CMK (cell line): ENCODE measurements at places on chromosomes 12 and 14.

DNA sequence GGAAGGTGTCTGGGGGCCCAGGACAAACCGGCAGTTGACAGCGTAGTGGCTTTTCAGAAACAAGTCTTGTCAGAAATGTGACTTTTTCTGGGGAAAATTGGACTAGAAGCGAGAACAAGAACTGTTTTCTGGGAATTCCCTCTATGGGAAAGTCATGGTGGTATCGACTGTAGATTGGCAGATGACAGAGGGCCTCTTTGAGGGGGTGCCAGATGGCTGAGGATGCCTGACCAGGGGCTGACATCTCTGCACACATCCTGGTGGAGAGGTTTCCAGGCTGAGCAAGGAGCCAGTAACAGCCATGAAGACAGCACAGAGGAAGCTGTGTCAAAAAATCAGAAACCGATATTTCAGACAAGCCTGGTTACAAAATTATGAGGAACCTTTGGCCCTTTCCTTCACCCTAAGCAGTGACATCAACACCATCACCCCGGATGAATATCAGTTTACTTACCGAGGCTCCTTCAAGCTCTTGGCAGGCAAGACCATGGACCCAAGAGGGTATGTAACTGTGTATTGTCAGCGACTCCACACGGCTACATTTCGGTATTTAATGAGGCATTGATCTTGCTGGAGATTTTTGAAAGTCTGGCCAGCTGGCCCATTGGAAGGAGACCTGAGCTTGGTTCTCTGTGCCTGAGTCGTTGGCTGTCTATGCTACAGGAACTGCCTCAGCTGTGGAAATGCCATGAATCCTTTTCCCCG, 1525.3 kb upstream of the TMEM132C start:
- no peak for DNase-seq

DNA sequence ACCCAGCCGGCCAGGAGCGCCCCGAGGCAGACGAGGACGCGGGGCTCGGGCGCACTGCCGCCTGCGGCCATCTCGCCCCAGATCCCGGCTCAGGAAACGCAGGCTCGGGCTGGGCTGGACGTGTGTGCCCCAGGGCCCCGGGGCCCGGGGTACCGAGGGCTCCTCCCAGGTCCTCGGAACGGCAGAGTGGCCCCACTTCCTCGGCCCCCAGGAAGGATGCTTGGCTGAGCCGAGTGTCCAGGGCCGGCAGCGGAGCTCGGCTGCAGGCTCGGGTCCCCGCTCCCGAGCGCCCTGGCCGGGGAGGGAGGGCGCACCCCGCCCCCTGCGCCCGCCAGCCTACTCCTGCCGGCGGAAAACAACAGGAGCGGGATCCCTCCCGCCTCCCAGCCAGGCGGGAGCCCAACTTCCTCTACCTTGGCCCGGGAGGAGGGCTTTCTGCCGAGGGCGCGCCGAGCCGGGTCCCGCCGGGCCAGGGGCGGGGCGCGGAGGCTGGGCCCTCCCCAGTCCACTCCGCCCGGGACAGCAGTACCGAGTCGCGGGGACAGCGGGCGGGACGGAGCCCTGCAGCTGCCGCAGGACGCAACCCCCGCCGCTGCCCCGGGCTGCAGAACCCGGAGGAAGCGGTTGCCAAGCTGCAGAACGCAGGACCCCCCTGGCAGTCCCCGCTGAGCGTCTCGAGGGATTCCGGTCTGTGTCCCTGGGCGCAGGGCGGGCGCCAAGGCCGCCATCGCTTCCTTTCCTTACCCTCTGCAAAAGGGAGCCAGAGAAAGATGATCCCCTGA, at the start of gene VSIG10:
TSS of gene VSIG10 (minus strand) at position 411 of the 782 bp plus-strand sequence. CDS start at position 71, 340 bp downstream.
- DNase-seq, result peak; percentile 7

DNA sequence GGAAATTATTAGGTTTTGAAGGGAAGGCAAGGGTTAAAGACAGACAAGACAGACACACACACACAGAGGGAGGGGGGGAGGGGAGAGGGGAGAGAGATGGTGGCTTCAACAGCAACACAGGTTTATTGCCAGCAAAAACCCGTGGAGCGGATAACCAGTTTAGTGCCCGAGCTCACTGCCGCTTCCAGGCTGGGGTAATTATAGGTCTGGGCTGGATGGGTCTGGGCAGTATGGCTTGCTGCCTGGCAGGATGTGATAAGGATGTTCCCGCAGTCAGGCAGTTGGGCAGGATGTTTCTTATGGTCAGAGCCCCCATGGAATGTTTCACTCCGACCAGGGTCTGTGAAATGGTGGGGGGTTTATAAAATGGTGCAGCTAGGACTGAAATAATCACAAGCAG, 4.4 kb upstream of the TDRD9 start:
- DNase-seq, result peak; percentile 90

DNA sequence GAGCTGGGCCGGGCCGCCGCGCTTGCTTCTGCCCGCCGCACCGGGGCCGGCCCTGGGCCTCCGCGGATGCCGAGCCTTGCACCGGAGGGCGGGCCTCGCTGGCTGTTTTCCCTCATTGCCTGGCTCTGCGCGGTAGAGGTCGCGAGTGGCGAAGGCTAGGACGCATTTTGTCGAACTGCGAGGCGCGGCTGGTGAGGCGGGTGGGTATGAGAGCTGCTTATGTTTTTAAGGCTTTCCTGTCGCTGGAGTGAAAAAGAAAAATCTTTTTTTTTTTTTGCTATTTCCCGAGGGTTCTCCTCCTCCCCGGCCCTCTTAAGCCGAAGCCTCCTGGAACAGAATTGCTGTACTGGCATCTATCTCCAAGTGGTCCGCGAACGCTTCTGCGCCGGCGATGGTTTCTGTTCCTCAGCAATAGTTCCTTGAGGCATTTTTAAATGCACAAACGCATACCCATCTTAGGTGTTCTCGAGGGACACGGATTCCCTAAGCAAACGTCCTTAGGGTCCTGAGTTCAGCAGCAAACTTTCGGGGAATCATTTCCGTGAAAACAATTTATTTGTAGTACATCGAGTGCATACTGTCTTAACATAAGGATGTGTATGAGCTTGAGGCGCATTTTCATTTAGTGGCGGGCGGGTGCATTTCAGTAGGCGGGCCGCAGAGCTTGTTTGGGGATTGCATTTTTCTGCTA, 631 bp downstream of the RESF1 start:
- no peak for DNase-seq
